ENCODE measurements at places on chromosomes 13 and 19.

DNA sequence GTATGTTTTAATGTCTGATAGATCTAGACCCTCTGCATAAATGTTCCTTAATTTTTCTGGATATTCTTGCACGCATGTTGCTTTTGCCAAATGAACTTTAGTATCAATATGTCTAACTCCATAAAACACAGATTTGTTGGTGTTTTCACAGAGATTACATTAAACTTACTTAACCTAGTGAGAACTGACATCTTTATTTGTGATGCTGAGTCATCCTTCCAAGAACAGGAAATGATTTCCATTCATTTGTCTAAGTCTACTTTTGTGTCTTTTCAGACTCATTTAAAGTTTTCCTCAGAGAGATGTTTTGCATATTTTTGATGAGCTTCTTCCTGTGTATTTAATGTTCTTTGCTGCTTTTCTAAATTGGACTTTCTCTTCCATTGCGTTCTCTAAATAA is 184.0 kb downstream of the SLC7A1 start:
- no peak for DNase-seq

GRCh38 chr19:14107581-14108461 is 9.7 kb downstream of the PRKACA start:
- DNase-seq, result no peak

GRCh38 chr19:246551-246950 is 44.7 kb downstream of the PLPP2 start:
- peak; percentile 10 for DNase-seq

- no peak for DNase-seq
Measured at GRCh38 chr13:21240586-21240985, 64.1 kb downstream of the MRPL57 start.

DNA sequence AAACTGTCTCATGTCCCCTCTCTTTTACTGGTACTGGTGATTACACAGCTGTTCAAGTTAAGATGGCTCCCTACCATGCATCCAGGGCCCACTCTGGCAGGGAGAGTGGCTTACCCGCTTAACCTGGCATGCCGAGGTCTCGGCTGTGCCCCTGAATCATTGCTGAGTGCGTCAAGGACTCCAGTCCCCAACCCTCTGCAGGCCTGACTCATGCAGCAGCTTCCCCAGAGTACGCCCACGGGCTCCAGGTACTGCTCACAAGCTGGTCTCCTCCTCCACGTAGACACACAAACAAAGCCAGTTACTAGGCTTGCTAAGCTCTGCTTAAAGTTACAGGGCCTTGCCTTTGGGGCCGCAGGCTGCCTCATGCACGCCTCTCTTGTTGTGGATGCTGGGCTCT is 447.4 kb downstream of the COG6 start:
- peak; percentile 84 for DNase-seq

DNA sequence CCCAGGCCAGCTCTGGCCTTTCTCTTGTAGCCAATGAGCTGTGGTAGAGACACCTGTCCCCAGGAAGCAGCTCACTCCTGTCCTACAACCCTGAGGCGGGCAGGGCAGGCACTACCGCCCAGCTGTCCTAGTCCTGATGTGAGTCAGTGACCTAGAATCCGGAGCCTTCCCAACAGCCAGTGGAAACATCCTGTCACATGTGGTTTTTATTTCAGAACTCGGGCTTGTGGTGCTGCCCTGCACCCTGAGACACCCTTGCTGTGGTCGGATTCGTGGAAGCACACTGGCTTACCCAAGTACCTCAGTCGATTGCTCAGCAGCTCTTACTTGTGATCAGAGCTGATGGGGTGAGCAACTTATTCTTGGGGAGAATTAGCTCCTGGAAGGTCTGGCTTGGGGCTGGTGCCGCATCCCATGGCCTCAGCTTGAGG is 83.6 kb upstream of the ARHGEF7 start:
- DNase-seq, result no peak

GRCh38 chr19:29528350-29528945 is 2.7 kb downstream of the VSTM2B start:
- DNase-seq, result peak; percentile 63

GRCh38 chr13:66655847-66656454 is 574.2 kb downstream of the PCDH9 start:
- no peak for DNase-seq

GRCh38 chr13:32261567-32261966 is 53.6 kb downstream of the ZAR1L start:
- DNase-seq, result no peak

- no peak for DNase-seq
Measured at GRCh38 chr13:36395280-36395679, 37.0 kb upstream of the CCNA1 start.

- DNase-seq, result no peak
Measured at GRCh38 chr13:99855526-99856420, 115.8 kb downstream of the ZIC5 start.

DNA sequence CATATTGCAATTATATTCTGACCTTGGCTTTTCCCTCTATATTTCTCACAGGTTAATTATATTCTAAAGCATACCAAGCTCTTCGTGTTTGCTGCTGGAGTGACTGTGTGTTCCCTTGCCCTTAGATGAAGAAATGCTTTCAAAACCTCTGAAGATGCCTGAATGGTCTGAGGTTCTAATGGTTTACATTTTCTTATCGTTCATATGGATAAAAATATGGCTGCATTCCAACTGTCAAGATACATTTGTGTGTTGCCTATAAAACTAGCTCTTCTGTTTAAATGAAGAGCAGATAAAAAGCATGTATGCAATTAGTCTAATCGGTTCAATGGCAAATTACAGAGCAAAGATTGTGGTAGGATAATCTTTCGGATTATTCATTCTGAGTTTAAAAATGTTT is 68.4 kb upstream of the ANKRD10 start:
- DNase-seq, result no peak

DNA sequence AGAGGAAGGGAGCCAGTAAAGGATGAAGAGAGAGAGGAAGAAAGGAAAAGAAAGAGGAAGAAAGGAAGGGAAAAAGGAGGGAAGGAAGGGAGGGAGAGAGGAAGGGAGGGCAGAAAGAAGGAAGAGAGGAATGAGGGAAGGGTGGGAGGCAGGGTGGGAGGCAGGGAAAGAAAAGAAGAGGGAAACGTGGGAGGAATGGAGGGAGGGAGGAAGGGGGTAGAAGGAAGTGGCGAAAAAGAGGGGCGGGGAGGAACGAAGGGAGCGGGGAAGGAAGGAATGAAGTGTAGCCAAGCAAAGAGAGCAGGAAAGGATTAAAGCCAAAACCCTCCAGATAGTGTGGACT is 53.1 kb downstream of the SOX1 start:
- no peak for DNase-seq

DNA sequence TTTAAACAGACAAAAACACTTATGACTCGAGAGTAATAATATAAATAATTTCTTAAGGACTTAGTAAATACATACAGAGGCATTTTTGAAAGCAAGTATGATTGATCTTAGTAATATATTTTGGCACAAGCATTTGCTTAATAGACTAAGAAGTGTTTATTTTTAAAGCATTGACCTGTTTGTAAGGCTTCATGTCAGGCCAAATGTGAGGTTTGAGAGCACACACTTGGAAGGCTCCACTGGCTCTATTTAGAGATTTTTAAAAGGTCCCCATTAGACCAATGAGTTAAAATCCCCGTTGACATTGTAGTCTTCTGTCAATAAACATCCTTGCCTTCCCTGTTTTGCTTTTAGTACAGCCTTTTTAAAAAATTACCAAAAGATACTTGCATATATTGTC is 50.4 kb downstream of the ATP8A2 start:
- DNase-seq, result no peak

GRCh38 chr13:22925881-22926747 is 254.7 kb upstream of the SGCG start:
- no peak for DNase-seq

DNA sequence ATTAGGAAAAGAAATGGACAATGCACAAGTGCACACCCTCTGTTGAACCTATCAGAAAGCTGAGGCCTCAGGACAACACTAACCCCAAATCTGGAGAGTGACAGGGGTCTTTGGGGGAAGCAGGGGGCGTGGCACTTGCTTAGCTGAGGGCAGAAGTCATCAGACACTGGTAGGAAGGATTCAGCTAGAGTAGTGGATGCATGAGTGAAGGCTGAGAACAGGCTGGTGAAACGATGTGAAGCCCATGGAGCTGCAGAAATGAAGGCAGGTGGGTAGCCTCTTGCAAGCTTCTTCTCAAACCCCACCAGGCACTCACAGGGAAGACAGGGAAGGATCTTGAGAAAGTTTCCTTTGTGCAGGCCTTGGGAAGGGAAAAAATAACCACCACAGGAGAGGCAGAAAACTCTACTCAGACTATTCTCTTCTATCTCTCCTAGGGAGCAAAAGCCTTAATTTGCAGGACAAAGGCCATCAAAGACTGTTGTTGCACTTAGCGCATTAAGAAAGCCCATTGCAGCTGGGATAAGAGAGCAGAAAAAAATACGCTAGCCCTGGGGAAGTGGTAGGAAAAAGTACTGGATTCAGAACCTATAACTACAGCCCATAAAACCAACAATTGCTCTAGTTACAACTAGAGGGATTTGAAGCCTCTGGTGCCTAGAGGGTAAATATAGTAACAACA is 193.3 kb upstream of the ZNF536 start:
- no peak for DNase-seq

GRCh38 chr19:55615543-55616394 is 8.6 kb downstream of the ZNF784 start:
- DNase-seq, result no peak

- no peak for DNase-seq
Measured at GRCh38 chr19:35533822-35534392, 651 bp downstream of the GAPDHS start.

DNA sequence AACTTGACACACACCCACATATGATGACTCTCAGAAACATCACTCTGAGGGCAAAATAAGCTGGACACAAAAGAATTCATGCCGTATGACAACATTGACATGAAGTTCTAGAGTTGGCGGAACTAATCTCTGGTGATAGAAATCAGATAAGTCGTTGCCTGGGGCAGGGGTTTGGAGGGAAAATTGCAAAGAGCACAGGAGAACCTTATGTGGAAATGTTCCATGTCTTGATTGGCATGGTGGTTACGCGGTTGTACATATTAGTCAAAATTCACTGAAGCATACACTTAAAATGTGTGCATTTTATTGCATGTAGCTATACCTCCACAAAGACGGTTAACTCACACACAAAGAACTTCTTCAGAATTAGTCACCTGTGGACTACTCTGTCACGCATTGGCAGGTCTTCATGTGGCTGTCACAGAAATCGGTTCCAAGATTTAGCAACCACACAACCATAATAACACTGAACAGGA is 137.8 kb upstream of the GJB6 start:
- DNase-seq, result no peak

DNA sequence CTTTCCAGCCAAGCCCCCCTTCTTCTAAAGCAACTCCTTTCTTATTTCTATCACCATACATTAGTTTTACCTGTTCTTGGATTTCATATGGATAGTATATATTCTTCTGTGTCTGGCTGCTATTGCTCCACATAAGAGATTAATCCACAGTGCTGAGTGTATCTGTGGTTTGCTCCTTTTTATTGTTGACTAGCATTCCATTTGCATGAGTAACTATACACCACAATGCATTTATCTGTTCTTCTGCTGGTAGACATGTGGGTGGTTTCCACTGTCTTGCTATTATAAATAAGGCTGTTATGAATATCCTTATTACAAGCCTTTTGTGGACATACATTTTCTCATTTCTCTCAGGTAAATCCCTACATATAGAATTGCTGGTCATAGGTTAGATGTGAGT is 138.2 kb downstream of the SLC7A1 start:
- no peak for DNase-seq

GRCh38 chr19:50565984-50566903 is 2.0 kb downstream of the LRRC4B start:
- peak; percentile 22 for DNase-seq

- no peak for DNase-seq
Measured at GRCh38 chr13:45702869-45703391, 810 bp downstream of the CBY2 start.

- no peak for DNase-seq
Measured at GRCh38 chr13:23730251-23730650, 158.9 kb downstream of the MIPEP start.

DNA sequence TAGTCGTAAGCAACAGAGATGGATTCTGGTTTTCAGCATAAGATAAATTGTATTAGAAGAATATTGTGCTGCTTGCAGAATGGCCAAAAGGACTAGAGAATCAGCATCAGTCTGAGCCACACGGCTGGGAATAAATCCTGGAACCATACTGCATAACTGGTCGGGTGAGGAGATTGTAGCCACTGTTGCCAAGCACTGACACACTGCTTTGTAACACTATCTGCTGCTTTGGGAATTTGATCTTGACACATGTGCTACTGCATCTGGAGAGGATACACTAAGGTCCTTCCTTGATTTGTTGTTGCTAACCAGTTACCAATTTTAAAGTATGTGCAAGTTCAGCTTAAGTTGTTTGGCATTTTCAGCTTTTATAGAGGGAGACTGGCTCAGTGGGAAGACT is 1.9 kb downstream of the HNRNPA1L2 start:
- DNase-seq, result no peak

DNA sequence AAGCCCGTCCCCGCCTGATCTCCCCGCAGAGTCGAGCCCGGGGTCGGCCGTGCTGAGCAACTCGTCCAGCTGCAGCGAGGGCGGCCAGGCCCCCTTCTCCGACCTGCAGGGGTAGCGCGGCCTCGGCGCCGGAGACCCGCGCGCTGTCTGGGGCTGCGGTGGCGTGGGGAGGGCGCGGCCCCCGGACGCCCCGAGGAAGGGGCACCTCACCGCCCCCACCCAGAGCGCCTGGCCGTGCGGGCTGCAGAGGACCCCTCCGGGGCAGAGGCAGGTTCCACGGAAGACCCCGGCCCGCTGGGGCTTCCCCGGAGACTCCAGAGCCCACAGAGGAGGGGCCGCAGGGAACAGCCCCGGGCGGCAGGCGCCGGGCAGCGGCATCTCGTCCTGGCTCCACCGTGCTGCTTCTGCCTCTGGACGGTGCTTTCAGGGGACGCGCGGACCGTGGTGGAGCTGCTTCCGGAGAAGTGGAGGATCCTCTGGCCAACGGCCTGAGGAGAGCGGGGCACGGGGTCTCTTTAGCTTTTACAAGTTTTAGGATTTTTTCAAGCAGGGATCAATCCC is 8.8 kb upstream of the F7 start:
- DNase-seq, result no peak

DNA sequence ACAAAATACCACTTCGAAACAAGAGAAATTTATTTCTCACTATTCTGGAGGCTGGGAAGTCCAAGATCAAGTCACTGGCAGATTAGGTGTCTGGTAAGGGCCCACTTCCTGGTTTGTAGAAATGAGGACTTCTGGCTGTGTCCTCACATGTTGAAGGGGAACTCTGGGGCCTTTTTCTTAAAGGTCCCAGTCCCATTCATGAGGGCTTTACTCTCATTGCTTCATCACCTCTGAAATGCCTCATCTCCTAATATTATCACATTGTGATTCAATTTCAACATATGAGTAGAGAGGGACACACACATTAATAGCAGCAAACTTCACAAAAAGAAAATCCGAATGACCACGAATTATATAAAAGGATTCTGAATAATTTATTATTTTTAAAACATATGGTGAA is 21.6 kb upstream of the SIGLEC14 start:
- DNase-seq, result no peak
